ENCODE measurements at places on chromosomes 1 and 21.

GRCh38 chr1:113804421-113805255, 7.6 kb downstream of the RSBN1 start:
- peak; percentile 44 for DNase-seq

- no peak for DNase-seq
These were observed 14.0 kb upstream of the ZNF697 start for GRCh38 chr1:119662034-119662437.

- DNase-seq = no peak
These were observed 75.8 kb downstream of the RRAGC start for GRCh38 chr1:38783640-38784229.

DNA sequence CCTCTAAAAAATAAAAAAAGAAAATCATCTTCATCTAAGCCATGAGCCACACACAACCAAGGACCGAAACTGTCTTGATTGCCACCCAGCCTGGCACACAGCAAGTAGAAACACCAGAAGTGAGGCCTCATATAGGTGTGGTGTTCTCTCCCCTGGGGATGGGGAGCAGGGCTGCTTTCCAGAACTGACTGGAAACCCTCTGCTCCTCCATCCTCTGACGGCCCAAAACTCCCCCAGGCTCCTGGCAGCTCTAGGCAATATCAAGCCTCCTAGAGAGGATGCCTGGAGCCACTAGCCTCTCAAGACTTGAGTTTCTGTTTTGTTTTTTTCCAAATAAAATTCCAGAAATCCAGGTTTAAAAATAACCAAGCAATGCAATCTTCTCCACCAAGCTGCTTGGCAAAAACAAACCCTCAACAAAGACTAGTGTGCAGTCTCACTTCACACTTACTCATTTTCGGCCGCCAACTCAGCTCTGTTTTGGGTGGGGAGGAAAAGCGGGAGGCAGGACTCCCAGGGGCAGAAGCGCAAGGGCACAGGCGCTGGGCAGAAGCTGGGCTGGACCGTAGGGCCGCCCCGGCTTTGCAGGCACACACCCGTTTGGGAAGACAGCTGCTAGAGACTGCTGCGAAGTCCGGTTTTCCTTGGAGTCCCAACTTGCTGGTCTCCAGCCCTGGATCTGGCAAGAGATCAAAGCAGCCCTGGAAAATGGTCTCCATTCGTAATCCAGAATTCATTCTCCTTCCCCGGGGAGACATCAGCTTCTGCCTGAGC, 78.2 kb upstream of the CAPZB start:
- no peak for DNase-seq

DNA sequence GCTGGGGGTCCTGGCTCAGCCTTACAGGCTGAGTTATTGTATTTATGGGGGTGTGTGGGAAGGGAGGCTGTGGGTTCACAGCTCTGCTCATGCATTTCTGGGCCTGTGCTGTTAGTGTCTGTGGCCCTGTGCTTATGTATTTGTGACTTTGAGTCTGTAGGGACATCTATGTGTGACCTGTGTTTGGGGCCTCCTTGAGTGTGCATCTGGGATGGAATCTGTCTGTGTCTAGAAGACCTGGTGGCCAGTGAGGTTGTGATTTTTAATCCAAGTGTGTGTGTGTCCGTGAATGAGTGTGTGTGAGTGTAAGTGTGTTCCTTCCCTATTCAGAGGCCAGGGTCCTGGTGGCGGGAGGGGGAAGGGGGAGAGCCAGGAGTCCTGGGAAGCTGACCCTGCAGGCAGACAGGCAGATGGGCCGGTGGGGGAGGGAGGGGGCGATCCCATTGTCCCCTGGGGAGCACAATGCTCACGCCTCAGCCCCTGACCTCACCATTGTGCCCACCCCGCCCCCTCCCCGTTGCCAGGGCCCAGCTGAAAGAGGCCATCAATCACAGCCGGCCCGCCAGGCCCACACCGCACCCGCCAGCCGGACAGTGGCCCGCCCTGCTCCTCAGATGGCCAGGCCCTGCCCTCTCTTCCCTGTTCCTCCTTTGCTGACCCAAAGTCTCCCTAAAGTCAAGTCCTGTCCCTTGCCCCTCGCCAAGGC, 19.6 kb downstream of the SLC27A3 start:
- DNase-seq = no peak

DNA sequence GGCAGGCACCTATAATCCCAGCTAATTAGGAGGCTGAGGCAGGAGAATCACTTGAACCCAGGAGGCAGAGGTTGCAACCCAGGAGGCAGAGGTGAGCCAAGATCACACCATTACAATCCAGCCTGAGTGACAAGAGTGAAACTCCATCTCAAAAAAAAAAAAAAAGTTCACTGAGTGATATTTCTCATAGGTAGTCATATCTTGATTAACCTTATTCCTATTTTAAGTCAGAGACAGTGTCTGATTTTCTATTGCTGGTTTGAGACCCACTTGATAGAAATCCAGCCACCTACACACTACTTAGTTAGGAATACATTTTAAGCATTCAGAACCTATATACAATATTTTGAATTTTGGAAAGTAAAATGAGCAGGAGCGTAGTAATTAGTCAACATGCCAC, 357.4 kb upstream of the ADGRL2 start:
- DNase-seq = no peak

DNA sequence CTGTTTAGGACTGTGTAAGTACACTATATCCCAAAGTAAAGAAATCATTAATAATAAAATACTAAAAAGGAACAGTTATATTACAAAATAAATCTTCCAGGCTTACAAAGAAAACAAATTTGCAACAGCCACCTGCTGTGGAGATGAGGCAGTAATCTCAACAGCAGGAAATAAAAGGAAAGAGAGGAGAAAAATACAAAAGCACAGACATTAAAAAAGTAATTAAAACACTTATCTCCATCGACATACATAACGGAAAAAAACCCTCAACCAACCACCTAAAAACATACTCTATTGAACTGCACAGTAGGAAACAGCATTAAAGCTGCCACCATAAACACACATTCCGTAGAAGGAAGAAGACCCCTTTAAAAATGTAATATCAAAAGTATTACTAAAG, 317.6 kb downstream of the DPYD start:
- no peak for DNase-seq

DNA sequence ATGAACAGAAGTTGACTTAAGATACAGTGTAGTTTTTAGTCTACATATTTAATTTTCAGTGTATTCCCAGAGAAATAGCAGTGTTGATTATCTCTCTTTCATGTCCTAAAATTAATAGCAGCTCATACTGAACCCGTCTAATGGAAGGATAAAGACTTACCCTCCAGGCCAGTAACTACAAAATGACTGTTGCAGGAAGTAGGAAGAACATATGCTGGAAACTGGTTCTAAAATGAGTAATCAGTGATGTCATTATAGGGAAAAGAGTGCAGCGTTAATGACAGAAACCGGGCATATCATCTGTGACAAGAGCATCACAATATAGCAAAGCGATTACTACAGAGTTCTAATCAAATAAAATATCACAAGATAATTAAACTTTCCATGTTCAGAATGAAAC, 385.5 kb downstream of the SMYD3 start:
- DNase-seq = no peak

DNA sequence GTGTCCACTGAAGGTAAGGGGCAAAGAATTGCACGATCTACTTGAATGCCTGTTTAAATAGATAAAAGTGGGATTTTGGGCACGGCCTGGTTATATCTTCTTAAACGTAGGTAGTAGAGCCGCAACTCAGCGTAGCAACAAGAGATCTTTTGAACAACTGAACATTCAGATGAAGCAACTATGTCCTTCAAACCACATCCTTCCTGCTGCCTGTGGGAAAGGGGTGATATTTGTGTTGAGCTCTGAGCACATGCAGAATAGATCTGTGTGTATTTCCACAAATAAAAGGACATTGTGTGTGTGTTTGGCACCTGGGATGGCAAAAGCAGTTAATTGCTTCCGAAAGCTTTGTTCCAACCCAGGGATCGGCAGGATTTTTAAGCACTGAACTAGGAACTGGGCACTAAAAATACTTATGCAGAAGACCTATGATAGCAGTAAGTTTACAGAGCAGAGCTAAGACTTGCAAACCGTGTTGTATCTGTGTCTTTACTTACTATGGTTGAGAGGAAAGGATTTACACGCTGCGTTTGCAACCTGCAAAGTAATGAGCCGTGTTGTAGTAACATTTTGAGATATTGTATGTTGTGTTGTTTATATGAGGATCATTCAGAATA, 333.4 kb downstream of the CHRM3 start:
- DNase-seq = peak; percentile 89

Measured in GF-D8 (cell line).